Fibroblast of lung (primary cell): ENCODE measurements at places on chromosomes 12 and 14. TPM values are rescaled to one million over a fixed set of nuclear protein-coding genes. Genes with fewer than 3 reads are reported as not detected.

- DNase-seq, result peak; percentile 52
These were observed 62.6 kb downstream of the DCAF5 start for GRCh38 chr14:69090187-69090789.

GRCh38 chr12:6950401-6950801 lies 755 bp upstream of the PTPN6 start:
- DNase-seq, result no peak

- DNase-seq, result peak; percentile 60
These were observed 49.2 kb downstream of the FGD4 start for GRCh38 chr12:32448586-32448985.

- DNase-seq, result no peak
These were observed 16.1 kb upstream of the IFNG start for GRCh38 chr12:68175557-68176061.

DNA sequence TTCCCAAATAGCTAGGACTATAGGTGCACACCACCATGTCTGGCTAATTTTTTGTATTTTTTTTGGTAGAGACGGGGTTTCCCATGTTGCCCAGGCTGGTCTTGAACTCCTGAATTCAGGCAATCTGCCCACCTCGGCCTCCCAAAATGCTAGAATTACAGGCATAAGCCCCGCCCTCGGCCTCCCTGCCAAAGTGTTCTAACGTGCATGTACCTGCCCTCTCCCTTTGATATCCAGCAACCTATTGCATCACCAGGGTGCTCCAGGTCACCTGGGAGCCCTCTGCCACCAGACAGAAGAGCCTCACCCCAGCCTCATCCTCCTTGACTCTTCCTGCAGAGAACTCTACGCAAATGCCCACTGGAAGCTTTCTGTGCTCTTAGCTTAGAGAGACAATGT lies 2.2 kb upstream of the EML1 start:
- no peak for DNase-seq

GRCh38 chr12:121297435-121297991 lies 1.0 kb upstream of the CAMKK2 start:
- DNase-seq, result peak; percentile 42

DNA sequence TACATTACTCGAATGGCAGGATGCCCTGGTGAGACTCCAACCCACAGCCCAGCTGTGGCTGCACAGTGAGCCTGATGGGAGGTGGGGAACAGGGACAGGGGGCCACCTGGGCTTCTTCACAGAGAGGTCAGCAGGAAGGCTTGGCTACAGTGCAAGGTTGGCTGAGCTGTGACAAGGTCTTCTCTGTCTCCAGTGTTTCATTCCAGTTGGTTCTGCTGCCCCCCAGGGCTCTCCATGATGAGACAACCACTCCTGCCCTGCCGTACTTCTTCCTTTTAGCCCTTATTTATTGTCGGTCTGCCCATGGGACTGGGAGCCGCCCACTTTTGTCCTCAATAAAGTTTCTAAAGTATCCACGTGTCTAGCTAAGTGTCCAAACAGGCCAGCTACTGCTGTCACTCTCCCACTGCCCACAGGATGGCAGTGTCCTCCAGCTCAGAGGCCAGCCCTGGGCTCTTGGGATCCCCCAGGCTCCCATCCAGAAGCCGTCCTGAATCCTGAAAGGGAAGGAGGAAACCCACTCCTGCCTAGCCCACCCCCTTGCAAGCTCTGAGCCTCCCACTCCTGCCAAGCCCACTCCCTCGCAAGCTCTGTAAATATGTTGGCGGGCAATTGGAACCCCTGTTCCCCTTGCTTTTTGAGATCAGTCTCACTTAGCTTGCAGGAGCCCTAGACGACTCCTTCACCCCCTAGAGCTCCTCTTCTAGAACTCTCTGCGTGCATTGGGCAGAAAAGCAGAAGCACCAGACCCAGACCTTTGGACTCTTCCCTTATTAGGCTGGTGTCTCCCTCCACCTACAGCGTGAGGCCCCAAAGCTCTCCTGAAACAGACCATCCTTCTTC lies 5.4 kb downstream of the C1QL4 start:
- peak; percentile 67 for DNase-seq

DNA sequence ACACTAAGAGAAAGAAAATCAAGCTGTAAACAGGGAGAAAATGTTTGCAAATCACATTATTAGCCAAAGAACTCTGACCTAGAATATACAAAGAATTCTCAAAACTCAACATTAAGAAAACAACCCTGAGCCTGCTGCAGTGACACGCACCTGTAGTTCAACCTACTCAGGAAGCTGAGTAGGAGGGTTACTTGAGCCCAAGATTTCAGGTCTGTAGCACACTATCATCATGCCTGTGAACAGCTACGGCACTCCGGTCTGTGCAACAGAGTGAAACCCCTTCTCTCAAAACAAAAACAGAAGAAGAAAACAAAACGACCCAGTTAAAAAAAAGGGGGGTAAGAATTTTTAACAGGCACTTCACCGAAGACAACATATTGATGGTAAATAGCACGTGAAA lies 20.8 kb downstream of the SAV1 start:
- no peak for DNase-seq

DNA sequence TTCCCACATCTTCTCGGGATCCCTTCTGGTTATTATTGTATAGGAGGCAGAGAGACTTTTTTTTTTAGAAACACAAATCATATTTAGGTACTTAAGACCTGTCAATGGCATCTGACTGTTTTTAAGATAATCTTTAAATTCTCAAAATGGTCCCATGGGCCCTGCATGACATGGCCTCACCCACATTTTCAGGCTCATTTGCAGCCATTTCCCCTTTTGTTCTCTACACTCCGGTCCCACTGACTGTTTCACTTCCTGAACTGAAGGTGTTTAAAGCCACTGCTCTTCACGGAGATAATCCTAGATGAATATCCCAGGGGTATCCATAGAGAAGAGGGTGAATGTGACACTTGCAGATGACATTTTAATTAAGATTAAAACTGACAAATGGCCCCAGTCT lies 12.3 kb upstream of the C12orf71 start:
- DNase-seq, result no peak

The UBE3B gene
- 35.7 and 49.7 TPM in 2 replicates for total RNA-seq

The PAH gene
- total RNA-seq, result not detected in 2 replicates

The GALNT4 gene
- total RNA-seq, result 10.8 and 16.0 TPM in 2 replicates

The HRK gene
- total RNA-seq, result under 0.01 TPM in 2 replicates

The BHLHE41 gene
- 0.51 and 2.3 TPM in 2 replicates for total RNA-seq

The TMEM179 gene
- under 0.01 TPM in 1 of 2 replicates, not detected in the other for total RNA-seq

The CRIP1 gene
- total RNA-seq, result 1.3 and 3.0 TPM in 2 replicates
